ENCODE measurements at places on chromosomes 1 and 21.
A peak's percentile ranks its signal among the peaks of the same experiment; 100 is the strongest.

- DNase-seq: no peak
Measured at GRCh38 chr1:193190096-193190744, 3.8 kb upstream of the B3GALT2 start.

DNA sequence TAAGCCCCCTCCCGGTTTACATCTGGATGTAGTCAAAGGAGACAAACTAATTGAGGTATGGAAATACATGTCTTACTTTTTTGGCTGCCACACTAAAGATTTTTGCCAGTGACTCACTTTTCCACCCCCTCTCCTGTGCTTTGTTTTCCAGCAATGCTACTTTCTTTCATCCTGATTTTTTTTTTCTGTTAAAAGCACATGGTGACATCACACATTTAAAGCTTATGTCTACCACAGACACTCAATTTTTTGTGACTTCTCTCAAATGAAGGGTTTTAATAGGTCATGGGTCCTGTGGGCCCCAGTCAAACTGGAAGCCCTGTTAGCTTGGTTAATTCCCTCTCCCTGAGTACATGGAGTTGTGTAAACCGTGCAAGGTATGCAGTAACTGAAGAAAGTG is 2.2 kb downstream of the PPP1R8 start:
- peak; percentile 42 for DNase-seq

GRCh38 chr21:44013380-44014088 is 1.4 kb downstream of the TRAPPC10 start:
- DNase-seq: no peak

- no peak for DNase-seq
Measured at GRCh38 chr1:175731581-175731980, 11.8 kb downstream of the TNR start.

- no peak for DNase-seq
Measured at GRCh38 chr1:22327411-22327810, 124.2 kb upstream of the ZBTB40 start.

GRCh38 chr1:188904201-188904600 is 1573.5 kb downstream of the BRINP3 start:
- no peak for DNase-seq

- no peak for DNase-seq
Measured at GRCh38 chr1:192884241-192884640, 75.4 kb downstream of the RGS2 start.

GRCh38 chr1:22223176-22223575 is 80.3 kb upstream of the WNT4 start:
- DNase-seq: no peak

GRCh38 chr1:227166559-227166958 is 151.7 kb downstream of the CDC42BPA start:
- DNase-seq: no peak

GRCh38 chr21:43937051-43937832 is 72.2 kb downstream of the AGPAT3 start:
- no peak for DNase-seq
